ENCODE measurements at places on chromosomes 12 and 14. TPM values are rescaled to one million over a fixed set of nuclear protein-coding genes. Genes with fewer than 3 reads are reported as not detected.

GRCh38 chr12:19937161-19937560, 431.2 kb upstream of the PDE3A start:
- no peaks in the 10 kb centered on the region for H3K27me3 ChIP-seq
- no peaks in the 10 kb centered on the region for H3K36me3 ChIP-seq
- no peak overlapping the region for H3K4me3 ChIP-seq
- H3K4me1 ChIP-seq: peaks cover 4% of the 10 kb centered on the region
- DNase-seq: no peak
- H3K27ac ChIP-seq: no peak overlapping the region

DNA sequence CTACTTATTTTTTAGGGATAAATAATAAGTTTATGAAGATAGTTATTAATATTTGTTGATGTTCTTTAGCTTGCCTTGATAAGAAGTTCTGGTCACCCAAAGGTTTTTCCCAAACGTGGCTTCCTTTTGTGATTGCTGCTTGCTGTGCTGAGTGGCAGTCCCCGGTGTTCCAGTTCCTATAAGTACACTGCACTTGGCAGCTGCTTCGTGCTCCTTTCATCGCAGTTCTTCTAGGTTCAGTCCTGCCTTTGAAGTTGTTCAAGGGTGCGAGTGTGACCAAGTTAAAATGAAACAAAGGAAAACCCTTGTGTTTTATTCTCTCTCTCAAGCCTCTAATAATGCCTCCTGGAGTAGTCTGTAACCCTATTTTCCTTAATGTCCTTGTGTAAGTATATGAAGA, 128.5 kb upstream of the ATF1 start:
- H3K27ac ChIP-seq: peak overlapping the region; percentile 31
- H3K4me1 ChIP-seq: peaks cover 14% of the 10 kb centered on the region
- no peak overlapping the region for H3K4me3 ChIP-seq
- DNase-seq: no peak

GRCh38 chr12:123731596-123731995, 19.4 kb downstream of the ATP6V0A2 start:
- H3K4me1 ChIP-seq: peaks cover 8% of the 10 kb centered on the region
- no peak overlapping the region for H3K4me3 ChIP-seq
- no peak overlapping the region for H3K27ac ChIP-seq
- no peak for DNase-seq
- H3K27me3 ChIP-seq: peaks cover 3% of the 10 kb centered on the region
- H3K36me3 ChIP-seq: peaks cover 4% of the 10 kb centered on the region

- peaks cover 1% of the 10 kb centered on the region for H3K27me3 ChIP-seq
- no peak overlapping the region for H3K27ac ChIP-seq
- no peak for DNase-seq
- no peak overlapping the region for H3K4me3 ChIP-seq
These were observed 132.7 kb downstream of the PAPOLA start for GRCh38 chr14:96634896-96635295.

The DCTN2 gene
- 484 TPM for total RNA-seq

- H3K4me1 ChIP-seq: no peaks in the 10 kb centered on the region
- H3K36me3 ChIP-seq: no peaks in the 10 kb centered on the region
- H3K27me3 ChIP-seq: no peaks in the 10 kb centered on the region
These were observed 47.1 kb upstream of the RERG start for GRCh38 chr12:15268309-15268708.
